ENCODE measurements at places on chromosomes 1 and 21.

GRCh38 chr21:38323721-38324531 lies 67.1 kb downstream of the KCNJ15 start:
- no peak for DNase-seq

DNA sequence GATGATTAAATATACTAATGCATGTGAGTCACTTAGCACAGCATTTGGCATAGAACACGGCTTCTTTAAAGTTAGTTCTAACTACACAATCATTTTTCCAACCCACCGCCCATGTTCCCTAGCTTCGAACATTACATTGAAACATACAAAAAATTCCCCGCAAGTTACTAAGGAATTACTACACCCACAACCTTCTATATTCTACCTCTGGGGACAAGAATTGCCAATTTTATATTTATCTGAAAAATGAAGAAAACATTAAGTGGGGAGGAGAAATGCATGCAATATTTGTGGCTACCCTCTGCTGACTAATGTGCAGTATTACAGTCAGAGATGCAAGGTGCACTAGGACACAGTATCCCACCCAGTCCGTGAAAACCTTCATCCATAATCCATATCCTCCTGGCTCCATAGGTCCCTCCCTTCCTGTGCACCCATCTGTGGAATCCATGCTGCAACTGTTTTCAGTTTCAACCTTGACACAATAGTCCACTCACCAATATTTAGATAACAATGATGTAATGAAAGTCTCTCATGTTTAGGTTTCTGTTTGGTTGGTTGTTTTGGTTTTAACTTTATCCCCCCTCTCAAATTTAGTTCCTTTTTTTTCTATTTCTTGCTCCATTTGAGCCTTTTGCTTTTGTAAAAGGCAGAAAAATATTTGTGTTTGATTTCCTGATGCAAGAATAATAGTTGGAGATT lies 31.6 kb downstream of the RGS5 start:
- no peak for DNase-seq

GRCh38 chr21:30990514-30991262 lies 47.6 kb downstream of the KRTAP19-8 start:
- no peak for DNase-seq

- DNase-seq = no peak
Observed at GRCh38 chr1:220803401-220804201, 16.9 kb downstream of the MTARC1 start.

DNA sequence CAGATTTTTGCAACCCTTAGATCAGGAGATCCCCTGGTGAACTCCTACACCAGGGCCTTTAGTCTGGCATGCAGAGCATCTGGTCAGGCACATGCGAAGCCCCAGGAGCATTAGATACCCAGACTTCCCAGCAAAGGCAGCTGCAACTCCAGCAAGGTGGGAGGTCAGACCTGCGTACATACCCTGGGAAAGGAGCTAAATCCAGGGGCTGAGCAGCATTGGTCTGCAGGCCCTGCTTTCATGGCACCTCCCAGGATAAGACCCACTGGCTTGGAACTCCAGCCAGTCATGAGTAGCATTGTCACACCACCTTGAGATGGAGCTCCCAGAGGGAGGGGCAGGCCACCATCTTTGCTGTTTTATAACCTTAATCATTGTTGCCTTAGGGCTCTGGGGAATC lies 92.3 kb downstream of the KCNT2 start:
- DNase-seq = no peak

- DNase-seq = no peak
Observed at GRCh38 chr1:11501491-11501897, 22.5 kb downstream of the DISP3 start.

DNA sequence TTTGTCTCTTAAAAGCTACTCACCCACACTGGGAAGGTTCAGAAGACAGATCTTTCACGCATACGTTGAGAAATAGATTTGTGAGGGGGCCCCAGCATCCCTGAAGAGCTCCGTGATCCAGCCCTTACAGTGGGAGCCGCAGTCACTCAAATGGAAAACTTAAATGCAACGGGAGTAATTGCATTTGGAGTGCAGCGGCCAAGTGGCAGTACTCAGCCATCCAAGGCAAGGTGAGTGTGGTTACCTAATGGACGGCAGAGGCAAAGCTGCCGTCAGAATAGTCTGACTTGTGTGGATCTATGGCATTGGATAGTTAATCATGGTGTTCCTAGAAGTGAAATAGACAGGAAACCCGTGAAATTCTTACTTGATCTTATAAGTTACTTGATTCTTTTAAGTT lies 5.1 kb downstream of the SPSB1 start:
- no peak for DNase-seq

DNA sequence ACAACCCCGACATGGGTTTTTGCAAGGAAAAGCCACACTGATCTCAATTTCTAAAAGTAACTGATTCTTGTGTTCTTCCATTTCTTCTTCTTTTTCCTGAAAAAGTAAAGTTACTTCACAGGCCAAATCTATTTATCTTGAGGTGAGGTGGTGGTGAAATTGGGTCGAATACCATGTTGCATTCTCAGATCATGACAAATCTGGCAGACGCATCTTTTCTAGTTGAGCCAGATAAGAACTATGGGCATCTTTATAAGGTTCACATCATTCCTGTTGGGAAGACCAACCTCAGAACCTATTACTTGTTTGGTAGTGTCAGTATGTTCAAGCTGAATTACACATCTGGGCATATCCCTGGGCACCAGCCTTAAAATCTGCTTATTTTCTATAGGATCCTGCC lies 78.6 kb upstream of the USP25 start:
- no peak for DNase-seq

- peak; percentile 2 for DNase-seq
Observed at GRCh38 chr21:21163904-21164303, 165.7 kb downstream of the NCAM2 start.

DNA sequence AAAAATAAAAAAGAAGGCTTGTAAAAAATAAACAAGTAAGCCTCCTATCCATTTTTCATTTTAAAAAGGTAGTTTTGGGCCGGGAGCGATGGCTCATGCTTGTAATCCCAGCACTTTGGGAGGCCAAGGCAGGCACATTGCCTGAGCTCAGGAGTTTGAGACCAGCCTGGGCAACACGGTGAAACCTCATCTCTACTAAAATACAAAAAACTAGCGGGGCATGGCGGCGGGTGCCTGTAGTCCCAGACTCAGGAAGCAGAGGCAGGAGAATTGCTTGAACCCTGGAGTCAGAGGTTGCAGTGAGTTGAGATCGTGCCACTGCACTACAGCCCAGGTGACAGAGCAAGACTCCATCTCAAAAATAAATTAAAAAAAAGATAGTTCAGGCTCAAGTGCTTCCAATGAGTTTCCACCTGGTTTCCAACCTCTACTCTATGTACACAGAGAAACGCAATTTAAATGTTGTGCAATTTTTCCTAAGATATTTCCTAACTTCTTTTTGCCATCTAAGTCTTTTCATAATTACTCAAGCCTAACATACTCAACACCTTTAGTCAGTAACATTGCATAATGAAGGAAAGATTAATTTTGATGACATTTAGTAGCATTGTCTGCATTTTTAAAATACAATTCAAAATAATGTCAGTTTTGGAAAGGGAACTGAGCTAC lies 106.3 kb downstream of the KCNT2 start:
- DNase-seq = no peak

DNA sequence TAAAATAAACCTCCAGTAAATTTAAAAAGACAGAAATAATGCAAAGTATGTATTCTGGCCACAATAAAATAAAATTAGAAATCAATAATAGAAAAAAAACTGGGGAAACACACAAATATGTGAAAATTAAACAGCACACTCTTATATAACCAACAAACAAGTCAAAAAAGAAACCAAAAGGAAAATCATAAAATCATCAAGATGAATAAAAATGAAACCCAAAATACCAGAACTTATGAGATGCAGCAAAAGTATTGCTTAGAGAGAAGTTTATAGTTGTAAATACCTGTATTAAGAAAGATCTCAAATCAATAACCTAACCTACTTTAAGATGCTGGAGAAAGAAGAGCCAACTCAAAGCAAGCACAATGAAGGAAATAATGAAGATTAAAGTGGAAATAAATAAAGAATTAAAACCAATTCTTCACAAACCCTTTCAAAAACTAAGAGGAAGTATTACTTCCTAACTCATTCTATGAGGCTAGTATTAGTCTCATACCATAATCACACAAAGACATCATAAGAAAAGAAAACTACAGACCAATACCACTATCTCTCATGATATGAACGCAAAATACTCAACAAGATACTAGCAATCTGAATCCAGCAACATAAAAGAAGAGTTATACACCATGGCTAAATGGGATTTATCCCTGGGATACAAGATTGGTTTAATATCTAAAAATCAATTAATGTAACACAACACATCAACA lies 6.4 kb upstream of the KRTAP10-3 start:
- DNase-seq = no peak

GRCh38 chr1:155931332-155932038 lies 2.7 kb downstream of the KHDC4 start:
- no peak for DNase-seq

DNA sequence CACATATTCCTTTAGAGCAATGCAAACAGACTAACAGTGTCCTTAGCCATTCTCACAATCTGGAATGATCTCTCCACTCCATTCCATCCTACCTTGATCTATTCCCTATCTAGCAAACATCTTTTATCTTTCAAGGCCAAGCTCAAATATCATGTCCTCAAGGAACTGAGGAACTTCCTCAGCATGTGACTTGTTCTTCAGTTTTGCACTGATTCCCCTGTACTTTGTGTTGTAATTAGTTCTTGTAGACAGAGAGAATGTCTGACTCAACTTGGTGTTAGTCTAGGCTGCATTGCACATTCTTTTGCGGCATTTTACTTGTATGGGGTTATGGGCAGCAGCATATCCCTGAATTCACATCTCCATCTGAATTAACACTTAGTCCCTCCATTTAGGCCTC lies 31.5 kb upstream of the GJA5 start:
- no peak for DNase-seq

DNA sequence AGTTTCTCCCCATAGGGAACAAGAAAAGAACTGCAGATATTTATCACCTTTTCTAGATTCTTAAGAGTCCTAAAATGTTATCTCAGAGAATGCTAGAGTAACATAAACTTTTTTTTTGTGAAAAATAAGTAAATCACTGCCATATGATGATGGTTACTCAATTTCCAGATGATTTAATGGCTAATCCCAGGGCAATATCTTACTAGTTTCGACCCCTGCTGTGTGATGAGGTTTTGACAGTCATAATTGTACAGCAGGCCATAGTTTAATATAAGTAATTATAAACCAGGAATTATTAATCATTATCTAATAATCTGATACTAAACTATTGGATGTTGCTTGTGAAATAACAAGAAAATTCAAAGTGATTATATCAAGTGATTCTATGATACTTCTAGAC lies 210.6 kb downstream of the HLX start:
- DNase-seq = no peak

DNA sequence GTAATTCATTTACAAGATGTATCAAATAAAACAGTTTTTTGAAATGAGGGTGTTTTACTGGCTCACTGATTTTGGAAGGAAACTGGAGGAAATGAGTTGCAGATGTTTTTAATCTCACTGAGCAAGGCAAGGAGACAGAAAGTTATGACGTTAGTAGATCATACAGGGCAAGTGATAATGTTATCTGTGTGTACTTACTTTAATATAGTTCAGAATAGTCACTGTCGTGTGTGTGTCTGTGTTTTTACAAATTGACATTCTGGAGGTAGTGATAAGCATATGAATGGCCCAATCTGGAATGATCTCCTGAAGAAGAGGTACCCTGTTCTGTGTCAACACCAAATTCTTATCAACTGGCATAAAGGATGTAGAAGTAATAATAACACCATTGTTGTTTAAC lies 1.9 kb upstream of the GBP4 start:
- DNase-seq = no peak

GRCh38 chr21:35990609-35991008 lies 69.7 kb downstream of the SETD4 start:
- no peak for DNase-seq

DNA sequence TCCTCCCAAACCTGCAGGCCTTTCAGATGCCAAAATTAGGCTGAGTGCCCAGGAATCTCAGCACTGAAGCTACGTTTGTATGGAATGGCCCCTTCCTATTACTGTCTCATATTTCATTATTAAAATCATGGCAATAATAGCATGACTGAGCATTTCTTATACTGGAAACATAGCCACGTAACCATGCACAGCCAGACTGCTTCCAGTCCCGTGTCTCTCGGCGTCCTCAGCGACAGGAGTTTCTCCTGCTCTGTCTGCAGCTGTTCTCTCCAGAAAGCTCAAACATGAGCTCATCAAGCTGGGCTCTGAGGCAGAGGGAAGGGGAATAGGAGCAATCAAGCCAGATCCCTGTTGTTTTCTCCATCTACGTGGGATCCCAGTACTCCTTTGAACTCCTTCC lies 104.0 kb downstream of the CDC7 start:
- no peak for DNase-seq

DNA sequence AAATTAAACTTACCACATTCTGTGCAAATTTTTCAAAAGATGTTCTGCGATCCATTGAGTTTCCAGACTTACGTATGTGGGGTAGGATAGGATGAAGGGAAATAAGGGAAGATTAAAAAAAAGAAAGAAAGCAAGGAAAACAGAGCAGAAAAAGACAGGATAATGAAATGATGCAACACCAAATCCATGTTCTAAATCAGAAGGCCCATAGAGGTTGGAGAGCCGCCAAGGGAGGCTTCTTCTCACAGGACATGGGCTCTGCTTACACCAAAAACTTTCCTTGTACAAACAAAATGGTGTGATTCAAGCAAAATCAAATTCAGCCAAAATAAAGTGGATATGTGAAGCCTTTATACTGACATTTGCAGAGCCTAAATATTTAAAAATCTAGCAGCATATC lies 189.5 kb upstream of the GREM2 start:
- DNase-seq = no peak

DNA sequence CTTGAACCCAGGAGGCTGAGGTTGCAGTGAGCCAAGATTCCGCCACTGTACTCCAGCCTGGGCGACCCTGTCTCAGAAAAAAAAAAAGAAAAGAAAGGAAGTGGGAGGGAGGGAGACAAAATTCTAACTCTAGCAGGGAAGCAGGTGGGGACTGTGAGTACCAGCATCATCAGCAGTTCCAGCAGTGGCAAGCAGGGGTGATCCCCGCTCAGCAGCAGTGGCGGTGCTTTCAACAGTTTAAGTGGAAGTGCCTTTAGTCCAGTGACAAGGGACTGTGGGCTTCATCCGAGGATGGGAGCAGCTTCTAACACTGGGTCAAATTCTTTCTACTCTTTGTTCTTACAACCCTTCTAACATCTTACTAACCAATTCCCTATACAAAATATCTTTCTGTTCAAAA lies 858.1 kb upstream of the ADAMTS5 start:
- no peak for DNase-seq

DNA sequence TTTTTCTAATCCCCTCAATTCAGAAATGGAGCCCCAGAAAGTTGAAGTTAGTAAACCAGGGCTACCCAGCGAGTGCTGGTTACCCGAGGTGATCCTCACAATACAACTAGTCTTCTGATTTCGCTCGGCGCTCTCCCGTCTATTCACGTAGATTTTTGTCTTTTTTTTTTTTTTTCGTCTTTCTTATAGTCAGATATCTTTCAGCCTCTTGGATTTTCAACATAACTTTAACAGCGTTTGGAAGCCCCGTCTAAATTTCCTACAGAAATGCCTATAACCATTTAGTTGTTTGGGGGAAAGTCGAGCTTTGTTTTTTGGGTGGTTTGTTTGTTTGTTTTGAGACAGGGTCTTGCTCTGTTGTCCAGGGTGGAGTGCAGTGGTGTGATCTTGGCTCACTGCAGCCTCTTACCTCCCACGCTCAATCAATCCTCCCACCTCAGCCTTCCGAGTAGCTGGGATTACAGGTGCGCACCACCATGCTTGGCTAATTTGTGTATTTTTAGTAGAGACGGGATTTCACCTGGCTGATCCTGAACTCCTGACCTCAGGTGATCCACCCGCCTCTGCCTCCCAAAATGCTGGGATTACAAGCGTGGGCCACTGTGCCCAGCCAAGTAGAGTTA lies 818 bp upstream of the TMEM50B start:
- no peak for DNase-seq

GRCh38 chr1:81812712-81813111 lies 12.0 kb downstream of the ADGRL2 start:
- no peak for DNase-seq

Measured in memory B cell (primary cell).